Activated CD8-positive, alpha-beta T cell treated with anti-CD3 and anti-CD28 coated beads for 36 hours (primary cell): ENCODE measurements at places on chromosomes 5 and 9. TPM values are rescaled to one million over a fixed set of nuclear protein-coding genes. Genes with fewer than 3 reads are reported as not detected.
A peak's percentile ranks its signal among the peaks of the same experiment; 100 is the strongest.

- no peak for DNase-seq
Observed at GRCh38 chr9:129379181-129379836, 201.2 kb upstream of the IER5L start.

Gene PWWP2A
- 17.5 TPM for total RNA-seq

Gene DBH
- not detected for total RNA-seq

GRCh38 chr5:66653325-66653724 is 57.1 kb downstream of the MAST4 start:
- DNase-seq, result no peak

DNA sequence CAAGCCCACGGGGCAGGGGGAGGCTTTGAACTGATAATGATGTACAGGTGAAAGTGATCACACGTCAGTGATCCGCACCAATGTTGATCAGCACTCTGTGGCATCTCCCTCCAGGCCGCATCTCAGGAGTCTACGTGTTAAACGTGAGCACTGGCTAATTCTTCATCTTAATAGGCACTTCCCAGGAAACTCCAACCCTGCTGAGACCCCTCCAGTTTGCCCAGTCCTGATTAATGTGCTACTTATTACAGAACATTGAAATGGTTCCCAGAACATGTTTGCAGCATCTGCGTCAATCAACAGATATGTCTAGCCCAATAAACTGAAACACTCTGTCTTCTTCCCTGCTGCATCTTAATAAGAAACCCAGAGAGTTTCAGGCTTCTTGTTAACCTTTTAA is 298.4 kb downstream of the DEPDC1B start:
- no peak for DNase-seq

Gene TAF11L11
- total RNA-seq, result not detected

- DNase-seq, result no peak
Observed at GRCh38 chr5:73823508-73823925, 197.5 kb downstream of the ARHGEF28 start.

Gene EIF4E1B
- total RNA-seq, result not detected

Gene PCA3
- total RNA-seq, result not detected

- DNase-seq, result no peak
Observed at GRCh38 chr9:115910959-115911358, 242.6 kb upstream of the PAPPA start.

- no peak for DNase-seq
Observed at GRCh38 chr5:14545308-14545707, 36.3 kb upstream of the OTULINL start.

DNA sequence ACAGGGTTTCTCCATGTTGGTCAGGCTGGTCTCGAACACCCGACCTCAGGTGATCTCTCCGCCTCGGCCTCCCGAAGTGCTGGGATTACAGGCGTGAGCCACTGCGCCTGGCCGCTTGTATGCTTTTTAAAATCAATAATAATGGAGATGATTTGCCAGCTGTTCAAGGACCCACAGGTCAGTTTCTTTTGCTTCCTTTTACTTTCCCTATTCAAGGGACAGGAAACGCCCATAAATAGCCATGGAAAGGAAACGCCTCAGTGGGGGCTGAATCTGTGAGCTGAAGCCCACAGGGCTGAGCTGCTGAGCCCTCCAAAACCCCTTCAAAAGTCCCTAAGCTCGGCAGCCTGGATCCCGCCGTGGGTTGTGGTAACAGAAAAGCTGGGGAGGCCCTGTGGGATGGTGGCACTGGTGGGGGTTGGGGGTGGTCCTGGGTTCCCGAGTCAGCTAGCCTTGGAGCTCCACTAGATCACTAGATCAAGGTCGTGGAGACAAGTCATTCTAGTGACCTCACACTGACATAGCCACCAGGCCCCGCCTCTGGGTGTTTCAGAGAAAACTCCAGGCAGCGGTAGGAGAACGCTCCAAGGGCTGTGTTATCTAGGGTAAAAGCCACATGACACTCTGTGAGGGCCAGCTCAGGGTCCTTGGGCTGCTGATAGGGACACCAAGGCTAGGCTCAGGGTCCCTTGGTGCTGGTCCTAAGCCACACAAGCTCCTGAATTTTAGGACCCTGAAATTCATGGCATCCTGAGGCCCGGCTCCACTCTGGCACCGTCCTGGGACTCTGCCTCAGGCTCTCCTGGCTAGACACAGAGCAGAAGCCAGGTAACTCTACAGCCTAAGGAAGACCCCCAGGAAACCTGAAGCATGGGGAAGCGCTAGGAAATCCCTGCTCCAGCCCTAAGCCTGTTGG is 18.0 kb upstream of the DUSP1 start:
- DNase-seq, result no peak

DNA sequence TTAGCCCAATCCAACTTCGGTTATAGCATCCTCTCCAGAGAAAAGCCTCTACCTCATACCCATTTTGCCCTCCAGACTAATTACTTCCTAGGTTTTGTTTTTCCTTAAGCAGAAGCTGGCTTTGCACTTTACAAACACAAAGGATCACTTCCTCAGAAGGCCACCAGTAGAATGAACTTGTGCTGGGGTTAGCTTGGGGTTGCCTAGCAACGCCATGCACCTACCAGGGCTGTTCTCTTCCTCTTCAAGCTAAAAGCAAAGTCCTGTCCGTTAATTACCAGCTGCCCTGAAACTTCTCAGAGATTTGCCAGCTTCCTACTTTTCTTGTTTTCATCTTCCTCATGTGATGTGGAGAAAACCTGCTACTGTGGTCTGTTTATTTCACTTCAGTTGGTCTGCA is 132.0 kb upstream of the WWC1 start:
- no peak for DNase-seq

Gene RUFY1
- total RNA-seq, result 24.7 TPM

DNA sequence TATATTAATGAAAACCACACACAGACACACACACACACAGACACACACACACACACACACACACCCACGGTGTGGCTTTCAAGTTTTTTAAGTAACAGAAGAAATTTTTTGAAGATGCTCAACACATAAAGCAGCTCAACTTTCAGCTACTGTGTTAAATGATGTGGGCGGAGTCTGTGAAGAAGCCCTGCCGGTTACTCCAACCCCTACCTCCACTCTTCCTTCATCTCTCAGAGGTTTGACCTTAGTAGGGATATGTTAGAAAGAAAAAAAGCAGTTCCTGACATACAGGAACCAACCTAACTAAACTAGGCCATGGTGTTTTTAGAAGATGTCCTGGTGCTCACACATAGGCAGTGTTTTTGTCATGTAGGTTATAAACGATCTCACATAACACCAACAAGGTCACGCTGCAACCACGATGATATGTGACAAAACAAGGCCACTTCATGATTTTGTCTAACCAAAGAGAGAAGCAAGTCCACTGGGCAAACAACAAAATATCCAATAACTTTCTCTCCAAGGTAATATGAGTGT is 112.8 kb downstream of the EMB start:
- DNase-seq, result peak; percentile 5

- peak; percentile 13 for DNase-seq
Observed at GRCh38 chr9:33506626-33507370, 17.3 kb upstream of the ANKRD18B start.

Gene CD74
- total RNA-seq, result 282 TPM

Gene CD14
- 0.41 TPM for total RNA-seq

DNA sequence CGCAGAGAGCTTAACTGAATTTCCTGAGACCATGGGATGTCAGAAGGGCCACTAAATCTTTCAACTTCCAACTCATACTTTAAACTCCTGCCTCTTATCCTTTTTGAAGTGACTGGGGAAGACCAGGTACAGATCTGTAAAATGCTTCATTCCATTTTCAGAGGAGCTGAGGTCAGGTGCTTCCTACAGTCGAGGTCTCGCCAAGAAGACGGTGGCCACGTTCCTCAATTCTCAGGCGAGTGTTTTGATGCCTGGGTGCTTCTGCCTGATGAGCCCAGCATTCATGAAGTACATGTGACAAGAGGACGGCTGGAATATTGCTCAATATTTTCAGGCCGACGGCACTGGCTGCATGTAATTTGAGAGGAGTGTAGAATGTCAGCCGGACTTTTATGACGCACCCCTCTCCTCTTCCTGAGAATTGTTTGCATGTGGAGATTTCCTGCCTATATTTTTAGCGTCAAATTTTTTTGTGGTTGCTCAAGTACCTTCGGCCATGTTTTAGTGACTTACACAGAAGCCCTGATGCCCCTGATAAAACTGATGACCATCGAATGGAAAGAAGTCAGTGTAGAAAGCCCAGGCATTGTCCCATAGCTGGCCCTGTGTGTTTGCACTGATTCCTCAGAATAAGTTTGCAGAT is 38.8 kb upstream of the GLRX start:
- DNase-seq, result no peak

Gene PRRC1
- total RNA-seq, result 38.1 TPM

Gene ENTREP1
- total RNA-seq, result not detected

DNA sequence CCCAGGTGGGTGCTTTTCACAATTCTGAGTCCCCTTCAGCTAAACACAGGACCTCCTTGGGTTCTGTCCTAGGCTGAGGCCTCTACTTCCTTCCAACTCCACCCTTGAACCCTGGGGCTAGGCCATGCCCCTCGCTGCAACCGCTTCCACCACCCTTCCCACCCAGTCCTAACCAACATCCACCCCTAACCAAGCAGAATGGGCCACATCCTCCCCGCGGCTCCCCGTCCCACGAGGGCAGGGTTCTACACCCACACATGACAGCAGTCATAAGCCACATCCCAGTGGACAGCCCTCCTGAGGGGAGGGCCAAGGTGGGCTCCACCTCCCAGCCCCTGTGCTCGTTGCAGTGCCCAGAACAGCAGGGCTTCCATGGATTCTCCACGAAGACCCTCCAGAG is 65.8 kb downstream of the SHB start:
- peak; percentile 24 for DNase-seq

Gene PLEKHG4B
- total RNA-seq, result not detected

DNA sequence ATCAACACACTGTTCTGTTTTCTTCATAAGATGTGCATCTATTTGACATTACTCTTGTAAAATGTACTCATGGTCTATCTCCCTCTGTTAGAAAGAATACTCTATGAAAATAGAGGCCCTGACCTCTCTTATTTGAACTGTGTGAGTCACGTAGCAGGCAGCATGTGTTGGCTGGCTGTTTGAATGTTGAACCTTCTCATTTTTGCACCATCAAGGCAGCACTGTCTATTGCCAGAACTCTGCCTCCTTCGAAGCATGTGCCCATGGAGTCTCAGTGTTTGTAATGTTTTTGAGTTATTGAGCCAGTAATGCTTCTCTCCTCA is 144.4 kb downstream of the ALDH1A1 start:
- no peak for DNase-seq

DNA sequence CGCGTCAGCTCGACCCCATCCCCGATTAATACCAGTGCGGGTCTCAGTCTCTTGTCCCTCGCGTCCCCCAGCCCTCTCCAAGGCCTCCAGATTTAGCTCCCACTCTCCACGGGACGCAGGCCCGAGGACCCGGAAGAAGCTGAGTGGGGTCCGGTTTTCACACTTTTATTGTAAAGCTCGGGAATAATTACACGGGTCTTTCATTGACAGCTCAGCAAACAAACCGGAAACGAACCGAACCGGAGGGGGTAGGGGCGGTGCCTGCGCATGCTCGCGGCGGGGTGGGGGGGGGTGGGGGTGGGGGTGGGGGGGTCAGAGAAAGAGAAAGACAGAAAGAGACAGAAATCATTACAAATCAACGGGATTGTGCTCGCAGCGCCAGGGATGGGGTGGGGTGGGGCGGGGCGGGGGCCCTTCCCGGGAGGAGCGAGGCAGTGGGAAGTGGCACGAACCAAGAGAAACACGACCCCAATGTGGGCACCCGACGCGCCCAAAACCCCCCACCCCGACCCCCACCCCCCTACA is 27.9 kb downstream of the PCDH1 start:
- DNase-seq, result peak; percentile 54

DNA sequence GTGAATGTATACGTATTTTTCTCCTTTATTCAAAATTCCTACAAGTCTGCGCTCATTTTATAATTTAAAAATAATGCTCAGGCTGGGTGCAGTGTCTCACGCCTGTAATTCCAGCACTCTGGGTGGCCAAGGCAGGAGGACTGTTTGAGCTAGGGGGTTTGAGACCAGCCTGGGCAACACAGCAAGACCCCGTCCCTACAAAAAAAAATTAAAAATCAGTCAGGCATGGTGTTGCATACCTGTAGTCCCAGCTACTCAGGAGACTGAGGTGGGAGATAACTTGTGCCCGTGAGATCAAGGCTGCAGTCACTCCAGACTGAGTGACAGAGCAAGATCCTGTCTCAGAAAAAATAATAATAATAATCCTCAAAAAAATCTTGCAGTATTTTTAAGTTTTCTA is 7.8 kb downstream of the UIMC1 start:
- DNase-seq, result no peak

Gene SPEF2
- 9.9 TPM for total RNA-seq

Gene GABRA1
- not detected for total RNA-seq

DNA sequence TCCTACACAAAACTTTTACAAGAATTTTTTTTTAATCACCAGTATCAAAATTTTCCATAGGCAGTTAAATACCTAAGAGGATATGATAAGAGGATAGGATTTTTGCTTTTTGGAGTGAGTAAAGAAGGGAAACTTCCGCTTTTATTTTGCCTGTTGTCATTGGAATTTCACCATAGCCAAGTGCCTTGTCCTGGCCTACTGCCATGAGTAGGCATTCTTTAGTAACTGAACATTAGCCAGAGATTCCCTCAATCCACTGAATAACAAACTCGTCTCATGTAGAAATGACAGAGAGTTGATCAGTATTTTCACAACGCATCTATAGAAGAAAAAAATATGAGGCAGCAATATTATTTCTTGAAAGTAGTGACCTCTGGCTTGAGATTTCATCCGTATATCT is 289.6 kb upstream of the ADAMTSL1 start:
- no peak for DNase-seq

Gene HTR1A
- total RNA-seq, result not detected

DNA sequence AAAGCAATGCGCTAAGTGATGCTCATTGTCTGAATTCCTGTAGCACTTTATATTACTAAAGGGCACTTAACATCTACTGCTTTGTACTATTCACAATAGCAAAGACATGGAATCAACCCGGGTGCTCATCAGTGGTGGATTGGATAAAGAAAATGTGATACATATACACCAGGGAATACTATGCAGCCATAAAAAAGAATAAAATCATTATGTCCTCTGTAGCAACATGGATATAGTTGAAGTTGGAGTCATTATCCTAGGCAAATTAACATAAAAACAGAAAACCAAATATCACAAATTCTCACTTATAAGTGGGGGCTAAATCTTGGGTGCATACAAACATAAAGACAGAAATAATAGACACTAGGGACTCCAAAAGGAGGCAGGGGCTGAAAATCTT is 308.3 kb downstream of the TRPM3 start:
- DNase-seq, result no peak

- no peak for DNase-seq
Observed at GRCh38 chr5:180990086-180990881, 1.6 kb downstream of the BTNL3 start.

- no peak for DNase-seq
Observed at GRCh38 chr9:128114326-128115186, 13.0 kb downstream of the PTGES2 start.

Gene HTR4
- not detected for total RNA-seq

Gene EIF4EBP3
- total RNA-seq, result 19.6 TPM

Gene CCDC180
- total RNA-seq, result 1.5 TPM

- no peak for DNase-seq
Observed at GRCh38 chr5:14054965-14055963, 87.9 kb upstream of the TRIO start.
